Stimulated activated CD4-positive, alpha-beta T cell treated with anti-CD3 and anti-CD28 coated beads, Interleukin-1b, Interleukin-23, amount 100 ng/mL, for 24 hours (primary cell): ENCODE measurements at places on chromosomes 16 and 17.

- no peak for DNase-seq
Observed at GRCh38 chr16:55842369-55843104, 9.6 kb upstream of the CES1 start.

- DNase-seq: peak; percentile 35
Observed at GRCh38 chr16:87608400-87608985, 6.2 kb downstream of the JPH3 start.

GRCh38 chr17:57755480-57756070 lies 10.5 kb upstream of the CCDC182 start:
- no peak for DNase-seq

DNA sequence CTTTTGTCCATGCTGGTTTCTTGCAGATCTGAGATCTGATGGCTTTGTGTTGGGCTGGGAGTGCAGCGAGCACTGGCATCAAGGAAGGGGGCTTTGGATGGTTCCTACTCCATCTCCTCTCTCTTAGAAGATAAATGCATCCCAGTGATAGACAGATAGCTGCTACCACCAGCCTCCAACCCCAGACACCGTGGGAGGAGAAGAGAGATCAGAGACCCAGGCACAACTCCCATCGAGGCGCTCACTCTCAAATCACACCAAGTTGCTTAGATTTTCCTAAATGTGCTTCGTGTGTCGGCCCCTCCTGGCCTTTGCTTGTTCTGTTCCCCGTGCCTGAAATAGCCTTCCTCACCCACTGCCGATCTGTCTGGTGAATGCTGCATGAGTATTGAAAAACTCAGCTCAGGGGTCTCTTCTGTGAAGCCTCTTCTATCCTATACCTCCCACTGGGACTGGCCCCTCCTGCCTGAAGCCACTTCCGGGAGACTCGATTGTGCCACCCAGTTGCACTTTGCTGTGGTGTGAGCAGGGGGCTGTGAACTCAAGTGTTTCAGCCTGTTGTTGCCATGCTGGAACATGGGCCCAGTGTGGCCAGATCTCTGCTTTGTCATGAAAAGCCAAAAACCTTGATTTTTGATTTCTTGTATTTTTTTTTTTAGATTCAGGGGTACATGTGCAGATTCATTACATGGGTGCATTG lies 242.7 kb downstream of the GSG1L start:
- no peak for DNase-seq

GRCh38 chr16:60811657-60812056 lies 1224.6 kb downstream of the CDH8 start:
- no peak for DNase-seq

DNA sequence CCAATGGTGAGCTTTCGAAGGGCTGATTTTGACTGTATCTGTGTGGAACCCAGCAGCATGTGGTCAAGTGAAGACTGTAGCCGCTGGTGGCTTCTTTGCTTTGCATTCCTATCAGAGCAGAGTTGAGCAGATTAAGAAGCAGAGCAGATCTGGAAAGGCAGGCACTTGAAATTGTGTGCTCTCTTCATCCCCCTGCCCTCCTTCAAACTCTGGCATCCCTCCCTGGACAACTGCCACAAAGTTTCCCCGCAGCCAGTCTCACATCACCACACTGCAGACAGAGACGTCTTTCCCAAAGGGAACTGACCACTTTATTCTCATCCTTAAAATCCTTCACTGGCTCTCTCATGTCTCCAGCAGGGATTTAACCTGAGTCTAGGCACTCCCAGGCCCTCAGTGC lies 237.1 kb upstream of the DYNLRB2 start:
- no peak for DNase-seq

- DNase-seq: no peak
Observed at GRCh38 chr16:71338193-71338592, 20.3 kb upstream of the CALB2 start.

GRCh38 chr17:20187049-20187448 lies 177.9 kb downstream of the SPECC1 start:
- no peak for DNase-seq

DNA sequence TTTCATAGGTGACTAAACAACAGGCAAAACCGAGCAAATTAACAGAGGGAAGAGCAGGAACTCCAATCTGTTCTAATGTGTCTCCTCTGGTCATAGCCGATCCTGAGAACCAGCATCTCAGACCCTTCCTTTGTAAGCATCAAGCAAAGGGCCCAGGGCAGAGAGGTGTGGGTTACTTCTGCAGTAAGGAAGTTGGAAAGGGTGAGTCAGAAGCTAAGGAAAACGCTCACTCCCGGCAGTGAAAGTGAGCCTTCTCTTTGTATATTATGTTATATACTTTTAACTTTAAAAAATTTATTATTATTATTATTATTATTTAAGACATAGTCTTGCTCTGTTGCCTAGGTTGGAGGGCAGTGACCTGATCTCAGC lies 77.7 kb downstream of the MRM3 start:
- no peak for DNase-seq

DNA sequence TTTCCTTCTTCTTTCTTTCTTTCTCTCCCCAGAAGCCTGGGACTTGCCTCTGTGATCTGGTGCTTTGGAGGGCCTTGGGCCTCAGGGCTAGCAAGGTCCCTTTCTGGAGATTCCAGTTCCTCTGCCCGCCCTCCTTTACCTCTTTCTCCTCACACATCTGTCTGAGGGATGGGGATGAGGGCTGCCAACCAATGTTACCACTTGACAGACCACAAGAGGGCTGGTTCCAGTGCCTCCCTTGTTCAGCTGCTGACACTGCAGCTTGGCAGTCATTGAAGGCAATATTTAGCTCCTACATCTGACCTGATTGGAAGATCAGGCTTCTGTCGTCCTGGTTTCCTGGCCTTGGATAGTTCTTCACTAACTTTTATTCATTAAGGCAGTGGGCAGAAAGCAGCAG lies 3.6 kb upstream of the ZNF652 start:
- DNase-seq: no peak

DNA sequence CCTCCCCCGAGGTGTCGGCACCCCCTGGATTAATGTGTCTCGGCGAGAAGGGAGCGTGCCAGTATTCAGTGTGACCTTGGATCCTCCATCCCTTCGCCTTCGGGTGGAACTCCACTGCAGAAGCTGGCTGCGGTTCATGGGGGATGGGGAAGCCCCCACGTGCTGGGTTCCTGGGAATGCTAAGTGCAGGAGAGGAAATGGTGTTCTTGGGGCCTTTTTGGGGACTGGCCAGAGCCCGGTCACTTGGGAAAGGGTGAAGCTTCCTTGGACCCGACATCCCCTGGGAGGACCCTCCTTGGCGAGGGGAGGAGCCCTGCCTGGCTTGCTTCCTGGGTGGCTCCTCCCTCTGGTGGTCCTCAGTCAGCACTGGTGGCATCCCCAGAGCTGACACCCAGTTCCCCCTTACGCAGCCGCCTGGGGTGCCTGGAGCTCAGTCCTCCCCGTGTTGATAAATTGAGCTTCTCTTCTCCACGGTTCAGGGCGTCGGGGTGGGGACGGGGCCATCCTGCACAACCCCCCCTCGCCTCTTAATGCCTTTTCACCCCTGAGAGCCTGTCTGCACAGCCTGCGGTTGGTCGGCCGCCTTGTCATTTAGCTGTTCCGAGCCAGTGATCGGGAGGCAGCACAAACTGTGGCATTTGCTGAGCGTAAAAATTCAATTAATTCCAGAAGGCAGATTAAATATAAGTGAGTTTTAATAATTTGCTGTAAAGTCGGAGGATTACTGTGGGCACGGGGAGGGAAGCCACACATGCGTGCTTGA lies 30.7 kb upstream of the GSE1 start:
- no peak for DNase-seq

DNA sequence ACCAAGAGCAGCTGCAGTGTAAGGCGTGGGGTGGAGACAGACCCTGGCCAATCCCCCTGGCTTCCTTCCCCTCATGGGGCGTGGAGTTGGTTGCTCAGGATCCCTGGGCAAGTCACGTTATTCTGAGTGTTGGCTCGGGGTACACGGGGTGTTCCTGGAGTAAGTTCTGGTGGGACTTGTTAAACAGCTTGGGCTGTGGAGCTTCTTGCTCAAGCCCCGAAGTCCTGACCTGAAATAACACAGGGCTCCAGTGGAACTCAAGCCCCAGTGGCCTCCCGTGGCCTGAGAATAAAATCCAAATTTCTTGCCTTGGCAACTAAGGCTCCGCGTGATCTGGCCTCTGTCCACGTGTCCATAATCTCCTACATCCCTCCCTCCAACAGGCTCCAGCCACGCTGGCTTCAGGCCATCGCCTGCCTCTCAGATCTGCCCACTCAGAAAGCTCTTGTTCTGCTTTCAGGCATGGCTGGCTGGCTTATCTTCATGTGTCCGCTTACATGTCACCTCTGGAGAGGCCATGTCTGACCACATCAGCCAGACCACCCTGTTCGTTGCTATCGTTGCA lies 49.3 kb upstream of the BCO1 start:
- DNase-seq: no peak
